ENCODE measurements at places on chromosomes 1 and 21.

- DNase-seq = no peak
These were observed 34.6 kb downstream of the DNTTIP2 start for GRCh38 chr1:93844262-93845045.

DNA sequence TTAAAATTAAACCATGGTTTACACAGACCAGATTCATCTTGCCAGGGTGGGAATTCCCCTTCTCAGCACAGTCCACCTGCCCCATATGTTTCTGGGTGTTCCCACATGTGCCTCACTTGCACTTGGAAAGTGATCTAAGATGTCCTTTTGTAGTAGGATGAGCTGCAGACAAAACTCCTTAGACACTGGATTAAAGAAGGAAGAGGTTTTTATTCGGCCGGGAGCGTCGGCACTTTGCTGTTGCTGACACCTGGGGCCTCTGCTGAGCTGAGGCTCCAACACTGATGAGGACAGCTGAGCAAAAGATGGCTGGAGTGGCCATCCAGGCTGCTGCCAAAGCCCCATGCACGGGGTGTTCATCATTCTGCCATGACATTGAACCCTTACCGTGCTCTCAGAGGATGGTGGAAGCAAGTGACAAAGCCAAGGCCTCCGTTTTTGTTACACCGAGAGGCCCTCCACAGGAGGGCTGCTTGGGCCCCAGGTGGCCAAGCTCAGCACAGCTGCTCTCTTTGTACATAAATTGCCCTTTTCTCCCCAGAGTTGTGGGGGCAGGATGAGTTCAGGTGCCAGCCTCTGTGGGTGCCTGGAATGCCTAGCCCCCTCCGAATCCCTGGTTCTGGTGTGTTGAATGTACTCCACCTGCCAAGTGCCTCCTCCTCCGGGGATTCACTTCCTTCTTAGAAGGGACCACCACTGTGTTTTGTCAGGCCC, 7.3 kb upstream of the ACOT11 start:
- no peak for DNase-seq

DNA sequence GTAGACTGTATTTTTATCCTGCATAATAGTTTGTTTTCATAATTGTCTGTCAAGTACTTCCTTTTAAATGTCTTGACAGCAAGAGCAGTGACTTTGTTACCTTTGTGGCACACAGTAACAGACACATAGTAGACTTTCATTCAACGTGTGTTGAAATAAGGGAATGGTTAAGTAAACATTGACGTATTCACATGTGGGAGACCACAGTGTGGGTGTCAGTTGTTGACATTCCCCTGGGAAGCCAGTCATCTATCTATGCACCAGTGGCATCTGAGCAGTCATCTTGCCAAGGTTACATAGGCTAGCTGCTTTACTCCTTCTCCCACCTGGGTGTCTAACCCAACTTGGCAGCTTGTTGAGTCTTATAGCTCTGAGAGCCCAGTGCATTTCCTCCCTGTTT, 1.4 kb upstream of the NUP133 start:
- DNase-seq = no peak

GRCh38 chr1:84975035-84975434, 21.9 kb downstream of the MCOLN2 start:
- no peak for DNase-seq

GRCh38 chr1:180515364-180515763, 13.0 kb upstream of the ACBD6 start:
- no peak for DNase-seq

DNA sequence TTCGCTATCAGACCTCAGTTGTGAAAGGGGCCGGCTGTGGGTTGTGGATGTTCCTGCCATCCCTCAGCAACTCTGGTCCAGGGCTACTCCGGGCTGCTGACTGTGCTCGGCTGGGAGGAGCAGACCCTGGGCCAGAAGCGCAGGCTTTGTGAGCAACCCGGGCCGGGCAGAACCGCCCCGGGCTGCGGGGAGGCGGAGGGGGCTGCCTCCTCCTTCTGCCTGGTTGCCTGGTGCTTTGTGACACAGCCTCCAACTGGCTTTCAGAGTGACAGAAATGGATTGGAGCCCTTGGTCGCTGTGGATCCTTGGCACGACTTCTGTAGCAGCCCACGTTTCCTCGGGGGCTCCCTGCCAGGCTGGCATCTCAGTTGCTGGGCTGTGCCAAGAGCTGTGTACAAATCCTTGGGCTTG, 10.0 kb downstream of the DRAXIN start:
- no peak for DNase-seq

DNA sequence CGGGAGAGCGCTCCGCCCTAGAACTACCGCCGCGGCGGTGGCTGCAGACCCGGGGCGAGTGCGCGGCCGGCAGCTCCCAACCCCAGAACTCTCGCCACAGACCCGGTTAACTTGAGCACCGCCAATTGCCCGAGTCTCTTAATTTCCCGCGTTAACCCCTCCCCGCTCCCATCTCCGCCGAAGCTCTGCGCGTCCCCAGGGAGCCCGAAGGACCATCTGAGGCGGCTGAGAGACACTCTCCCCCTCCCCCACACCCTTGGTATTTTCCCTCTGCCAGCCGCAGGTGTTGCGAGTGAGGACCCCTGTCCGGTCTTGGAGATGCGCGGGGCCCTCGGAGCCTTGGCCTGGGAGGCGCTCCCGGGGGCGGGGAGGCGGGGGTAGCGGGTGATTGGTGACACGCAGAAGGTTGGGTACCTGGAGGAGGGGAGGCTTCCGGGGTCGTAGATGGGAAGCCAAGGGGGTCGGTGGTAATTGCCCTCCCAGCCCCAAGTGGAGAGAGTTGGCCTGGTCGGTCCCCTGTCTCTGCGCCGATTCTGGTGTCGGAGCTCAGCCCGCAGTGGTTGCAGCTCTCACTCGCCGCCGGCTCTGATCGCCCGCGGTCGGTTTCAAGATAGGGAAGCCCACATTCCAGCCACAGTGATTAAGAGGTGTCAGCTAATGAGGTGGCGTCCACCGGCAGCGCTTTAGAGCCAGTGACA, 858 bp upstream of the SUSD4 start:
- peak; percentile 3 for DNase-seq

- no peak for DNase-seq
These were observed 31.0 kb downstream of the MATN1 start for GRCh38 chr1:30692201-30692947.

DNA sequence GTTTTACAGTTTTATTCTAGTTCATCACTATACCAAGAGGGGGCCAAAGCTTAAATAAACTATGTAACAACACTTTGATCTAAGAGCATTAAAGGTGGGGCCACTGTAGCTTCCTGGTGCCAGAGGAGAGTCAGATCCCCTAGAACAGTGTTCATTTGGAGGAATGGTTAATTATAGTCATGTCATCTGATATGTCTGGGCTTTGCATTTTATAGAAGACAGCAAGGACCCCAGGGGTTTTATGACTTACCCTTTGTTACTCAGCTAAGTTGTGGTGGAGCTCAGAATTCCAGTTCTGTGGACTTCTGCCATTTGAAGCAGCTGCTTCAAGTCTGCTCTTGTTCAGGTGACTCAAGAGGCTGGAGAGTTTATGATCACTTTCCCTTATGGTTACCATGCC, 16.7 kb downstream of the KDM4A start:
- DNase-seq = no peak

DNA sequence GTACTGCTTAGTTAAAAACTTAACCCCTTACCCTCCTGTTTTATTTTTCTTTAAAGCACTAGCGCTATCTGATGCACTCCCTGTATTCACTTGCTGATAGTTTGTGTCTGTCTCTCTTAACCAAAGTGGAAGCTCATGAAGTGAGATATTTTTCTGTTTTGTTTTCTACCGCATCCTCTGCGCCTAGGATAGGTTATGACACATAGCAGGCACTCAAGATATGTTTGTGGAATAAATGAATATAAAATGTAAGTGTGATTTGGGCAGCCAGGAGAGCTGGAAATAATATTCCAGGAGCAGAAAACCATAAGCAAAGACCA, 49.0 kb upstream of the MRPS6 start:
- no peak for DNase-seq

DNA sequence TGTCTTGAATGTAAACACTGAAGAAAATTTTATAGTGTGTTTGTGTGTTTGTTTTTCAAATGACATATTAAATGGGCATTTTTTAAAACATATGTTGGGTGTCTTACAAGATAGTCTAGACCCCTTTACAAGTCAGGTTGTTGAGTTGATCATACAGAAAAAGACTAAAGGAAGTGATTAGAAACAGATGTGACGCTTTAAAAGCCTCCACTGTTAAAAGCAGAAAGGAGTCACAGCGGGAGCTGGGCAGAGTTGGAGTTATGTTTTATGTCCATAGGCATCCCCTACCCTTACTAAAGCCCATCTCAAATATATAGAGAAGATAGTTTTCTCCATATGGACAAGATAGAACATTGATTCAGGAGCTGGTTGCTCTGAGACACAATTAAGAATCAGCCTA, 393.9 kb downstream of the PLPP3 start:
- DNase-seq = no peak

GRCh38 chr1:168607872-168608428, 31.5 kb downstream of the XCL1 start:
- DNase-seq = no peak

- DNase-seq = no peak
These were observed 88.8 kb downstream of the MAST2 start for GRCh38 chr1:45892068-45892785.

DNA sequence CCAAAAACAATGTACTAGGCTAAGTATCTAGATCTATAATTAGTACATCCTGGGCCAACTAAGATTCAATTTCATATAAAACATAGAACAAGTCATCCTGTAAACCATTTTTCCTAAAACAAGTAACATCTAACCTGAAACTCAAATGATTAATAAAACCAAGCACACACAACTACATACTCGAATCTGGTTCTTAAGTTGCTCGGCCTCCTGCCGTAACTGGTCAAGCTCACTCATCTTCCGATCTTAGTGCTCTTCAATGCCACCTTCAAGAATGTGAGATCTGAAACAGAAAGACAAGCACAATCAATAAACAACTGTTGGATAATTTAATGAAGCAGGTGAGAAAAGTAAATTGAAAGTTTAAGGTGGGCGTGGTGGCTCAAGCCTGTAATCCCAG, 46.9 kb upstream of the NADK start:
- DNase-seq = no peak

DNA sequence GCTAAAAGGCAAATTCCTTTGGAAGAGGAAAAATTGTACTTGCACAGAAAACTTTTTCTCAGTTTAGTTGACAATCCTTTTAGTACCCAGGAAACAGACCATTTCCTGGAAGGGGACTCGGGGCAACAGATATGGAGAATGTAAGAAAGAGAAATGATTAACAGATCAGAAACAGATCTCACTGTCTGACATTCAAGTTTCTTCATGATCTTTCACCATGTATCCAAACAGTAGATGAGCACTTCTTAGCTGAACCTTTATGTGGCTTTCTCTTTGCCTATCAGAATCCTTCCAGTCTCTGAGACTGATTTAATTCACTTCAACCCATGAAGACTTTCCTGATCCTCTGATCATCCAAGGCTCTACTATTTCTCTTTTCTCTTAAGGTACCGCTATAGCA, 2.7 kb downstream of the TTLL7 start:
- DNase-seq = no peak

GRCh38 chr1:1038694-1039093, 18.8 kb downstream of the AGRN start:
- DNase-seq = no peak

GRCh38 chr21:41048623-41049022, 119.3 kb upstream of the BACE2 start:
- DNase-seq = no peak

DNA sequence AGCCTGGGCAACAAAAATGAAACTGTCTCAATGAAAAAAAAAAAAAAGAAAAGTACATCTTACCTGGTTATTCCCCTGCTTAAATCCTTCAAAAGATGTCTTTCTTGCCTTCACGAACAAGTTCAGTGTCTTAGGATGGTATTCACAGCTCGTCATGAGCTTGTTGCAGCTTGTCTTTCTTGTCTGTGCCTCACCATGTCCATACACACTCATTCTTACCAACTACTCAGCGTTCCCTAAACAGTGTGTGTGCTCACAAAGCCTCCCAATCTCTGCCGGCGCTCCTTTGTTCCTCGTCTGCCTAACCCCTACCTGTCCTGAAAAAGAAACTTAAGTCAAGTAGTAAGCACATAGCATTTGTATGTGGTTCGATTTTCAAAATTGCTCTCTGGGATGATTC, 31.1 kb downstream of the UBE4B start:
- DNase-seq = no peak

DNA sequence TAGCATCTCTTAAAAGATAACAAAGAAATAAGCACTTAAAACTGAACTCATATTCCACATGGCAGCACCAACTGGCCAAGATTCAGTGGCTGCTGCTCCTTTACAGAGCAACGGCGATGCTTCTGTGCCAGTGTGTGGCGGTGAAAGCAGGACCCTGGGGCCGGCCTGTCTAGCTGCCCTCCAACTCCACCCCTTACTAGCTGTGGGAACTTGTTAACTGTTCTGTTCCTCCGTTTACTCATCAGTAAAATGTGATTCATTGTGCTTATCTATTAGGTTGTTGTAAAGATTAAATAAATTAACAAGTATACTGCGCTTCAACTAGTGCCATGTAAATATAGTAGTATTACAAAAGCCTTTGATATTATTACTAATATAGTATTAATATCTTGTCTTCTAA, 133.2 kb downstream of the GDAP2 start:
- no peak for DNase-seq
